ENCODE measurements at places on chromosomes 3 and 15.

DNA sequence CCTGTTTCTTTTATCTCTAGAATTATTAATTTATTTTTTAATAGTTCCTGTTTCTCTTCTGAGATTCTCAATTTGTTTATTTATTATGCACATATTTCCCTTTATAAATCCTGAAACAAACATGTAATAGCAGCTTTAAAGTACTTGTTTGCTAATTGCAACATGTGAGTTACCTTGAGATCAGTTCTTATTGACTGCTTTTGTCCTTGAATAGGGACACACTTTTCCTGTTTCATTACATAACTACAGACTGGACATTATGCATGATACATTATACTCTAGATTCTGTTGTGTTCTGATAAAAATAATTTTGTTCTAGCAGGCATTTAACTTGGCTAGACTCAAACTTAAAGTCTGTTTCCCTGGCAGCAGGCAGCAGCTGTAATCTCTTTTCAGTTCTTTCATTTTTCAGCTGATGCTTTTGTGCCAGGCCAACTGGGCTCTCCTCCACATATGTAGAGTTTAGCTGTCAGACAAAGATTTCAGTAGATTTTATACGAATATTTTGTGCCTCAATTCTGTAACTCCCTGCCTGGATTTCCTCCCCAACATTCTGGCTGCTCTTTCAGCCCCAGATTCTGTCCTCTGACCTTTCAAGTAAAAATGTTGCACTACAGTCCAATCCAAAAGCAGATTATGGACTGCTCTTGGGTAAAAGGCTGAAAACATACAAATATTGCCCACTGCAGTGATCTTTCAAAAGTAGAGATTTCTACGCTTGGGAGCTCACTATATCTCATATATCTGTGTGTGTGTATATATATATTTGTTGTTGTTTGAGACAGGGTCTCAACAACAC, 41.9 kb downstream of the PCOLCE2 start:
- no peak for DNase-seq

DNA sequence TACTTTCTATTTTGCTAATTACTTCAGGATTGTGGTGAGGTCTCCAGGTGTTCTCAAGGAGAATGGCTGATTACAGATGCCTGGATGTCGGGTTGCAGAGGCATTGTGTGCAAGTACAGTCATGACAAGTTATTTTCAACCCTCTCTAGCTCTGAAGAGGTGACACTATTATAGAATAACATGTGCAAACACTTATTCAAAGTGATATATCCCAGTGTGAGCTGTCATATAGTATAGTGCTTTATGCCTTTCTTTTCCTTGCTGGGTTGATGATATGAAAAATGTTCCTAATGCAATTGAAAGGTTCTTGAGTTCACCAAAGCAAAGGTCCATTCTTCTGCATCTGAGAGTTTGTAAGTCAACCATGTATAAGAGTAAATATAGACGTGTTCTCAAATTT, 167.2 kb downstream of the SPATA16 start:
- no peak for DNase-seq

GRCh38 chr15:45871121-45871855, 236.5 kb downstream of the SQOR start:
- no peak for DNase-seq

GRCh38 chr3:42980209-42980608, 1.1 kb downstream of the GASK1A start:
- DNase-seq: no peak

GRCh38 chr3:46674031-46674845, 19.2 kb downstream of the ALS2CL start:
- no peak for DNase-seq

DNA sequence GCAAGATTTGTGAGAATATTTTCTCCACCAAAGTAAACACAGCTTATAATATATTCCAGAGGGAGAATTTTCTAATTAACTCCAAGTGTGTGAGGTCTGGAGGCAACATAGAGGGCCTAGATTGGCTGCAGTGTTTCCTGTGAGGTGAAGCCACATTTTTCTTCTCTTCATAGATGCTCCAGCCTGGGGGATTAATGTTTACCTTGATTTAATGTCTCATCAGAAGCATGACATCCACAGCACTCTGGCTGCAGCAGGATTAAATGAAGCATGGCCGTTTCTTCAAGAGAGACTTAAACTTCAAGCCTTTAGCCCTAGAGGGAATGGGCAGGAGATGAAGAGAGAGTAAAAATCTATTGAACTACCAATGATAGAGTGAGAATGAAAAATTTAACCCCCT, 137.9 kb upstream of the ZBTB20 start:
- DNase-seq: no peak

DNA sequence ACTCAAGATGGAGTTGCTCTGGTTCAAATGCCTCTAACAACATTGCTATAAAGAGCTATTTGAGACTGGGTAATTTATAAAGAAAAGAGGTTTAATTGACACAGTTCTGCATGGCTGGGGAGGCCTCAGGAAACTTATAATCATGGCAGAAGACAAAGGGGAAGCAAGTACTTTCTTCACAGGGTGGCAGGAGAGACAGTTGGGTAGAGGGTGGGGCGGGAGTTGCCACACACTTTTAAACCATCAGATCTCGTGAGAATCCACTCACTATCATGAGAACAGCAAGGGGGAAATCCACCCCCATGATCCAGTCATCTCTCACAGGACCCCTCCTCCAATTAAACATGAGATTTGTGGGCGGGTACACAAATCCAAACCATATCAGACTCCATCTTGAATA, 30.7 kb downstream of the MAP2K5 start:
- no peak for DNase-seq

DNA sequence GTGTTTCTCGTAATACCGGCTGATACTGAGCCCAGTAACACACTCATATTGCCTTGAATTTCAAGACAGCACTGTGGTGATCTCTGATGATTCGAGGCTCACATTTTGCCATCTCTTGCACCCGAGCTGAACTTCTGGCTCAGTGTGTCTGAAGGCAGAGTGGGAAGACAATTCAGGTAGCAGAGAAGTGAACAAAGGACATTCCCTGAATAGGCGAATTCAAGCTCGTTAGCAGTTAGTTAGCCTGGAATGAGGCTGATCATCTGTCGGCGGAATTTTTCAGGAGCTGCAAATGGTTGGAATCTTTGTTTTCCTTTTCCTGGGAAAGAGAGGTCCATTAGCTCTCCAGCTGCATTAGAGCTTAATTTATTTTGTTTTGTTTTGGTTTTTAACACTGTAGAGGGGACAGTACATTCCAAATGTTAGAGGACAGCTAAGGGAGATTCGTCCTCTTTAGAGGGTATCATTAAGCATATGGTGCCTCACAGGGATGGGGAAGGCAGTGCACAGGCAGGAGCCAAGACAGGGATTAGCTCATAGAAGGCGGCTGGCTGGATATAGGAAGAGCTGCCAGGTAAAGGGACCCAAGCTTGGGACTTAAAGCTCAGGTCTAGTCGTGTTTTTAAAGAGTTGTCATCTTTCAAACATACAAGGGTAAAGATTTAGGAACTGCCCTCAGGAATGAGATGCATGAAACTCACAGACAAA, 119.7 kb upstream of the DLG1 start:
- DNase-seq: no peak

DNA sequence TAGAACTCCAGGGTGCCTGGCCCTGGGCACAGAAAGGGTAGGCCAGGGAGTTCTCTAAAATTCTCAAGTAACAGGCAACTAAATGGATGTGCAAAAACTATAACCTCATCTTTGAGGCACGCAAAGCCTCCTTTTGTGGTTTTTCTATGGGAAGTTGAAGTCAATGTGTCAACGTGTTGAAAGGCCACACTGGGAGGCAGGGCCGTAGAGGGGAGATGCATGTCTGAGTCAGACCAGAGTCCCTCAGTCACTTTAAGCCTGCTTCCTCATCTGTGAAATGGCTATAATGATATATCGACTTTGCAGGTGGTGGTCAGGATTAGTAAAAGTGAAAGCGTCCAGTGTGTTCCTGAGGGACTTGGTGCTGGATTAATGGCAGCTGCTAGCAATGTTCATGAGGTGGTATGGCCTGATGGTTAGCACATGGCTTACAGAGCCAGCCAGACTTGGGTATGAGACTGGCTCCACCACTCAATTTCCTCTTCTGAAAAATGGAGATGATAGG, 17.0 kb downstream of the TGM5 start:
- DNase-seq: no peak

- no peak for DNase-seq
Observed at GRCh38 chr3:57927916-57928315, 80.3 kb upstream of the FLNB start.

- DNase-seq: no peak
Observed at GRCh38 chr3:81909796-81910195, 148.4 kb upstream of the GBE1 start.

- no peak for DNase-seq
Observed at GRCh38 chr3:123511726-123512125, 62.8 kb upstream of the ADCY5 start.

GRCh38 chr15:52480990-52481389, 47.7 kb downstream of the MYO5A start:
- no peak for DNase-seq

DNA sequence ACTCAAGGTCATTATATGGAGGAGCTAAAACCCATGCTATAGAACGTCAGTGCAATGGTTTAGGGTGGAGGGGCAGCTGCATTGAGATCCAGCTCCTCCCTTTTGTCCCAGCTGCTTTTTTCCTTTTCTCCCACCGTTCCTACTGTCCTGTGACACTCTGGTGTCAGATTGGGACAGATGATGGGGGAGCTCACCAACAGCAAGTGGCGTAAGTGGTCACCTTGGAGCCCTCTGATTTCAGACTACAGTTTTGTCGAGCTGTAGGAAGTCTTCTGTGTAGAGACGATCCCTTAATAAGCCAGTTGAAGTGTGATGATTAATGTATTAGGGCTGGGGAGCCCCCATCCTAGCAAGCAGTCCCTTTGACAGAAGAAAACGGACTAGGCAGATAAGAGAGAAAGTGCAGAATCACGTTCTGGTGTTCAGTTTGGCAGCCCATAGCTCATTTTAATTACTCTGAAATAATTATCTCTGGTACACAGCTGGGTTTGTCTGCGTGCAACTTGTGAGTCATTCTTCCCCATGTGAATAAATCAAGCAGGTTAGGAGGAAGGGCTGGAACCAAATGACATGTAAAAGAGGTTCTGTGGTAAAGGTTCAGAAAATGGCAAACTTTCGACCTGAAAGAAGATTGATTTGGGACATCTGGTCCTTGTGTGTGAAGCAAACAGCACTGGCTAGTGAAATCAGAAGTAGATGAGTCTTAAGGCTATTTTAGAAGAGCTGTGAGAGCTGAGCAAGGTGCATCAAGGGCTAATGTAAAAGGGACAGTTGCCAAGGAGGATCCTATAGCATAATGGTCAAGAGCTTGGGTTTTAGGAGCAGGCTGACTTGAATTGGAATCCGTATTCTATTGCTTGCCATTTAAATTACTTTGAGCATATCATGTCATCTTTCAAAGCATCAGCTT, 241.4 kb downstream of the EDEM1 start:
- DNase-seq: no peak

DNA sequence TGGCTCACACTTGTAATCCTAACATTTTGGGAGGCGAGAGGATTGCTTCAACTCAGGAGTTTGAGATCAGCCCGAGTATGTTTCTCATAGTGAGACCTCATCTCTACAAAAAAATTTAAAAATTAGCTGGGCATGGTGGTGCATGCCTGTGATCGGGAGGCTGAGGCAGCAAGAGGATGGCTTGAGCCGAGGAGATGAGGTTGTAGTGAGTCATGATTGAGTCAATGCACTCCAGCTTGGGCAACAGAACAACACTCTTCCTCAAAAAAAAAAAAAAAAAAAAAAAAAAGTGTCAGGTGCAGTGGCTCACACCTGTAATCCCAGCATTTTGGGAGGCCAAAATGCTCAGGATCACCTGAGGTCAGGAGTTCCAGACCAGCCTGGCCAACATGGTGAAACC, 2.4 kb downstream of the RPL39L start:
- no peak for DNase-seq

DNA sequence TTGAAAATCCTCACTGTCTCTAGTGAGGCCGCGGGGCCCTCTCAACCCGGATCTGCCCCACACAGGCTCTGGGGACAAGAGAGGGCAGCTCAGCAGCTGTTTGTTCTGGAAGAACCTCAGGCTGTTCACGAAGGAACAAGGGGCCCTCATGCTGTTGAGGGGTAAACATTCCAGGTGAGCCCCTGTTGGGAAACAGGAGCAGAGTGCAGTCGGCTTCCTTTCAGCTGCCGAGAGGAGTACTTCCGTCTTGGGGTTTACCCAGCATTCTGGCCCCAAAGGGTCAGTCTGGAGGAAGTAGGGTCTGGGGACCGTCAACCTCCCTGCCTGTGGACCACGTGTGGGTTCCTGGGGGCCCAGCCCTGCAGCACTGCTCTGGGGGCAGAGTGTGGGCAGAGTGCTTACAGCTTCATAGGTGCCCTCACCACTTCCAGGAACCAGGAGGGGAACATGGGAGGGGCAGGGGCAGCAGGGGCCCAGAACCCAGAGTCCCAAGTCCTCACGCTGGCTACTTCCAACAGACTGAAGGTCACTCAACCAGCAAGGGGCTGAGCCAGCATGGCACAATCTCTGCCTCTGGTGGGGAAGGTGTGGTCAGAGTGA, 49.2 kb upstream of the CTSH start:
- no peak for DNase-seq

DNA sequence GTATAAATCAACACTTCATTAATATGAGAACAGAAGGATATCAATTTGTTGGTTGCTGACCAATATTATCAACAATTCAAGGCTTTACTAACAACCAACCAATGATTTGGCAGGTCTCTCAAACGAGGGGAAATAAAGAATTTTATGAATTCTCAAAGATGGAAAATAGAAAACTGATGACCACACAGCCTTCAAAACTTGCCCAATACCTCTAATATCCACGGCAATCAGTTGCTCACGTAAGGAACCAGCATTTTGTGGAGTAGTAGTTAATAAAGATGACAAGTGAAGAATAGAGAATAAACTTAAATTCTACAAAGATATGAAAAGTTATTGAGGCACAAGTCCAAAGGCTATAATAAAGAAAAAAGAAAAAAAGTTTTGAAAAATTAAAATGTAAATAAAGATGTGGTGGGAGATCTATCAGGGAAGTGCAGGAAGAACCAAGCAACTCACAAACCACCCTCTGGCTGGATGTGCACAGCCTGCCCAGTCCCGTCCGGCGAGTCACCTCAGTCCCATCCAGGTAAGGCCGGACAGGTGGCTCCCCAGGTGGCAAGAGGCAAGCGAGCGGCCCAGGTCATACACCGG, 808 bp downstream of the GK5 start:
- DNase-seq: no peak

DNA sequence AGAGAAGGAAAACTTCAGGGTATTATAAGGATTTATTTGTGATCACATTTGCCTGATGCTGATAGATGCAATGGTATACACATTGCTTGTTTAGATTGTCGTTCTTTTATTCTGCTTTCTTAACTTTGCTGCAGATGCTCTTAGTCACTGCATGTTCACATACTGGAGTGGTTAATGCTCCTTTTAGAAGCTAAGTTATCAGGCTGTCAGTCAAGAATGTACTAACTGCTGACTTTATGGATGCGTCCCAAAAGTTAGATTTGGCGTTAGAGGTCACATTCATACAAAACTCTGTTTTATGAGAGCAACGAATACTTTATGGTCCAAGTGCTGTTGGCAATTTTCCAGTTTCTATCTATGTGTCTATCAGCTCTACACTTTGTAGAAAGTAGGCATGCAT, 160.7 kb downstream of the BBX start:
- no peak for DNase-seq
